Hypothalamus (tissue), 51 donors: ENCODE measurements at places on chromosomes 6 and 20.

GRCh38 chr6:113381959-113382358 is 475.2 kb upstream of the MARCKS start:
- DNase-seq, result no peak

DNA sequence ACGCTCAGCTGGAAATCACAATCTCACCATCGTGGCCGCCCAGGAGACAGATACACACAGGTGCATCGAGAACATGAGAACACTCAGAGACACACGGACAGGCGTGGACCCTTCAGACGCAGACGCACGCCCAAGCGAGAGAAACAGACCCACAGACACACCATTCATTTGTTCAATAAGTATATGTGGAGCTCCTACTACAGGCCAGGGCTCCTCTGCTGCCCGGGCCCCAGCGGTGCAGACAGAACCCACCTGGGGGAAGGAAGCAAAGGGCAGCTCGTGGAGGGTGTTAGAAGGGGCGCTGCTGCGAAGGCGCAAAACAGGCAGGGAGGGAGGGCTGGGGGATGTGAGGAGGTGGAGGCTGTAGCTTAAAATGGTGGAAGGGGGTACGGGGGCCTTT is 39.2 kb downstream of the SRC start:
- DNase-seq, result no peak

DNA sequence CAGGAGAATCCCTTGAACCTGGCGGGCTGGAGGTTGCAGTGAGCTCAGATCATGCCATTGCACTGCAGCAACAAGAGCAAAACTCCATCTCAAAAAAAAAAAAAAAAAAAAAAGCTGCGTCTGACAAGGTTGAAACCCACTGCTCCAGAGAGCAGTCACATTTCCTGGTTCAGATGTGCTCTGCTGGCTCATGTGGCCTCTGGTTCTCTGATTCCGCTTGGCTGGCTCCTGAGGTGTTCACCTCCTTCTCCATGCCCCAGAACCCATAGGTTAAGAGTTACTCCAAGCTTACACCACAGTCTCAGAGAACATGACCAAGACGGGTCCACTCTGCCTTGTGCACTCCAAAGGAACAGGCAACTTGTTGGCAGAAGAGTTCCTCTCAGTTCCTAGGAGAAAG is 8.8 kb upstream of the CNR1 start:
- DNase-seq, result no peak

DNA sequence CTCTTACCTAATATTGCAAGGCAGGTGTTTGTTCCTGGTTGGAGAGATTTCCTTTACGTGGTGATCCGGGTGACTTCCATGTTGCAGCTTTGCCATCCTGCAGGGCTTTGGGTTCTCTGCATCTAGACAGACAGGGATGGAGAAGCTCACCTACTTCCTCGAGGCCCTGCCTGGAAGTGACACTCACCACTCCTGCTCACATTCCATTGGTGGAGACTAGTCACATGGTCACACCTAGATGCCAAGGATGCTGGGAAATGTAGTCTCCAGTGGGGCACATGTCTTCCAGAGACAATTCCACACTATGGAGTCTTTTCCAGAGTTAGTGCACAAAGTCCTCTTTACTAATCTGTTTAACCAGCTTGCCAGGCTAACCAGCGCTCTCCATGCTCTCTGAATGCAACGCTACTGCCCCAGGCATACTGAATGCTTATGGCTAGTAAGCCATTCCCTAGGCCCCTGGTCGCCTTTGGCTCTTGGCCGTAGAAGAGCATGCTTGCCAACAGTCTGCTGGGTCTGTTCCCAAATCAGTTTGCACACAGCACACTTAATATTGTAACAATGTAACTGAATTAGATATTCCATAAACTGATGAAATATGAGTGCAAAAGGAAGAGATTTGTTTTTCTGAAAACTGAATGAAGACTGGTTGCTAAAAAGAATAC is 6.7 kb upstream of the KCNK15 start:
- peak; percentile 63 for DNase-seq

- no peak for DNase-seq
Measured at GRCh38 chr6:13589801-13590200, 15.4 kb downstream of the SIRT5 start.

- no peak for DNase-seq
Measured at GRCh38 chr20:32035426-32035779, 16.6 kb upstream of the HCK start.

GRCh38 chr6:111591370-111591900 is 14.2 kb downstream of the TRAF3IP2 start:
- DNase-seq, result peak; percentile 26

DNA sequence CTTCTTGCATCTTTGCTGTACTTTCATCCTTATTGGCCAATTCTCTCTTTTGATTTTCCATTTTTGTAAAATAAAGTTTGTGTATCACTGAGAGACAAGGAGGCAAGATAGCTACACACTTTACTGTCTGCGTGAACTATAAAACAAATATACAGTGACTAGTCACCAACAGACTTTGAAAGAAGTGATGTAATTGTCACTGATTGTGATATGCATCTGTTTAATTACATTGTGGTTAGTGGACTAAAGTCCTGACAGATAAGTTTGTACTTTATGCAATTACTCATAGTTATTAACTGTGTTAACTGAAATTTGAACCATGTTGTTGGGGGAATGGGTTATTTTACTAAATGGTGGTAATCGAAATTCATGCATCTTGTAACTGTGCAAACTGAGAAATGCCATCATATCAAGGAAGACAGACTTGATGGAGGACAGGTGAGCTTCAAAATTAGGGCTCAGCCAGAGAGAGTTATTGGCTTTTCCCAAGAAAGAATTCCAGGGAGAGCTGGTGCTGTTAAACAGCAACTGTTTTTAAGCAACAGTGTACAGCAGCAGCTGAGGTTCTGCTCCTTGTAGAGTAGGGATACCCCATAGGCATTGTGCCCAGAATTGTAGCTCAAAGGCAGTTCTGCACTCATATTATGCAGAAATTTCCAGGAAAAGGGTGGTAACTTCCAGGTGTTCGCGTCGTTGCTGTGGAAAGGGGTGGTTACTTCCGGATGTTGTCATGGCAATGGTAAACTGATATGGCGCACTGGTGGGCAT is 62.9 kb downstream of the EFHC1 start:
- DNase-seq, result no peak

- DNase-seq, result no peak
Measured at GRCh38 chr20:51800060-51800871, 2.1 kb downstream of the SALL4 start.

- peak; percentile 14 for DNase-seq
Measured at GRCh38 chr20:63540417-63541186, 3.4 kb upstream of the PTK6 start.

- DNase-seq, result no peak
Measured at GRCh38 chr20:42603655-42604054, 586.1 kb downstream of the PTPRT start.
